ENCODE measurements at places on chromosomes 1 and 21. TPM values are rescaled to one million over a fixed set of nuclear protein-coding genes. Genes with fewer than 3 reads are reported as not detected.

DNA sequence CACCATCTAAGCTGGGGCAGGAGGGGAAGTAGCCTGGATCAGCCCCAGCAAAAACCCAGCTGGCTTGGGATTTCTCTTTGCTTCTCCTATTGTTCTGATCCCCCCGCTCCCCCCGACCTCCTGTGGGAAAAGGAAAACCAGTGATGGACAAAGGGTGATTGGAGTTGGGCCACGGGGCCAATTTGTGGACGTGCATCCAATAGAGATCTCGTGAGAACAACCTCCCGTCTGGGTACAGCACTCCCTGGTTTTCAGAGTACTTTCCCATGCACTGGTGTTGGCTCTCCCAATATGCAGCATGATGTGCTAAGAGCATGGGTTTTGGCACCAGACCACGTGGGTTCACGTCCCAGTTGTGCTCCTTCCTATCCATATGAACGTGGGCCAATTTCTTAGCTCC, 9.0 kb downstream of the BLACAT1 start:
- H3K27me3 ChIP-seq = peaks cover 4% of the 10 kb centered on the region
- H3K36me3 ChIP-seq = peaks cover 9% of the 10 kb centered on the region
- peaks cover 84% of the 10 kb centered on the region for H3K4me1 ChIP-seq
- no peak overlapping the region for H3K4me3 ChIP-seq
- no peak overlapping the region for H3K27ac ChIP-seq
- no peak for DNase-seq

GRCh38 chr1:204975568-204976235, 67.3 kb upstream of the CNTN2 start:
- H3K4me1 ChIP-seq = peaks cover 3% of the 10 kb centered on the region
- H3K27ac ChIP-seq = no peak overlapping the region

GRCh38 chr1:176206006-176206960, 803 bp downstream of the COP1 start:
- peak overlapping the region; percentile 93 for H3K27ac ChIP-seq
- DNase-seq = no peak
- H3K36me3 ChIP-seq = no peaks in the 10 kb centered on the region
- peak overlapping the region; percentile 92 for H3K4me3 ChIP-seq
- peaks cover 10% of the 10 kb centered on the region for H3K4me1 ChIP-seq

DNA sequence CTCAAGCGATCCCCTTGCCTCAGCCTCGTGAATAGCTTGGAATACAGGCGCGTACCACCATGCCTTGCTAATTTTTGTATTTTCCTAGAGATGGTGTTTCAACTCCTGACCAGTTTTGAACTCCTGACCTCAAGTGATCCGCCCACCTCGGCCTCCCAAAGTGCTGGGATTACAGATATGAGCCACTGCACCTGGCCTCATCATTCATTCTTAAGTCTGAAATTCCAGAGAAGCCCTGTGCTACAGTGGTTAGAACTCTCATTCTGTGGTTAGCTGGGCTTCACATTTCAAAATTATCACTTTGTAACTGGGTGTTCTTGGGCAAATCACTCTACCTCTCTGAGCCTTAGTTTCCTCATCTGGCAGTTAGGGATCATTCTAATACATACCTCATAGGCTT, 86.1 kb upstream of the POU3F1 start:
- peaks cover 47% of the 10 kb centered on the region for H3K27me3 ChIP-seq
- no peak overlapping the region for H3K4me3 ChIP-seq
- H3K4me1 ChIP-seq = peaks cover 32% of the 10 kb centered on the region
- no peaks in the 10 kb centered on the region for H3K36me3 ChIP-seq
- no peak overlapping the region for H3K27ac ChIP-seq

DNA sequence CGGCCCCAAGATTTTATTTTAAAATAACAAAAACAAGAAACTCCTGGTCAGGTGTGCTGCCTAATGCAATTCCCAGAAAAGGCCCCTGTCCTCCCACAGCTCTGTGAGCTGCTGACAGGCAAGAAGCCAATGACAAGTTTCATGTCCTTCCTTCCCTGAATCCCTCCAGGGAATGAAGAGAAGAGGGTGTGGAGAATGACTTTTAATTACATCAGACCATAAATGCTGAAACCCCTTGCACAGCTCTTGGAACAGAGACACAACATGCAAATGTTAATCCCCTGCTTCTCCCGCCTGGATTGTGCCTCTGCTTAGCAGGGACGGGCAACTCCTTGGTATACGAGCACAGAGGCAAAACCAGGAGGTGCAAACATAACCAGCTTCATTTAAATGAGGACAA, 228.1 kb upstream of the CAMK1G start:
- peaks cover 4% of the 10 kb centered on the region for H3K4me1 ChIP-seq
- no peak overlapping the region for H3K27ac ChIP-seq
- no peak overlapping the region for H3K4me3 ChIP-seq

DNA sequence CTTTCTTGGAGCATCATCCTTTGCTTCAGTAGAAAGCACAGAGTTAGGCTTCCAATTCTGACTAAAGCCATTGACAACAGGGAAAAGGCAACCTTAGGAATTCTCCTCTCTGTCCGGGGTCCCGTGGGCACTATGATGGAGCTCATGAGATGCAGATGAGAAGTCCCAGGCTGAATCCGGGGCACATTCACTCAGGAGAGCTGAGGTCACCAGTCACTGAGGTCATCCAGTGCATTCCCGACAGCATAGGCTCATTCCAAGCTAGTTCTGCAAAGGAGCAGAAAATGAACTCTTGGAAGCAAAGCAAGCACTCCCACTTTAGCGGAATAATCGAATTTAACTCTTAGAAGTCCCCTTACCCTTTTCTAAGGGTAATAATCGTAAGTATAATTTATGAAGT, 6.8 kb downstream of the CR1 start:
- no peaks in the 10 kb centered on the region for H3K4me1 ChIP-seq
- no peak for DNase-seq
- no peaks in the 10 kb centered on the region for H3K36me3 ChIP-seq

- H3K27ac ChIP-seq = no peak overlapping the region
- no peak for DNase-seq
- no peaks in the 10 kb centered on the region for H3K27me3 ChIP-seq
- peaks cover 5% of the 10 kb centered on the region for H3K4me1 ChIP-seq
- H3K4me3 ChIP-seq = no peak overlapping the region
- H3K36me3 ChIP-seq = no peaks in the 10 kb centered on the region
These were observed 50.4 kb upstream of the FMOD start for GRCh38 chr1:203401199-203401877.

DNA sequence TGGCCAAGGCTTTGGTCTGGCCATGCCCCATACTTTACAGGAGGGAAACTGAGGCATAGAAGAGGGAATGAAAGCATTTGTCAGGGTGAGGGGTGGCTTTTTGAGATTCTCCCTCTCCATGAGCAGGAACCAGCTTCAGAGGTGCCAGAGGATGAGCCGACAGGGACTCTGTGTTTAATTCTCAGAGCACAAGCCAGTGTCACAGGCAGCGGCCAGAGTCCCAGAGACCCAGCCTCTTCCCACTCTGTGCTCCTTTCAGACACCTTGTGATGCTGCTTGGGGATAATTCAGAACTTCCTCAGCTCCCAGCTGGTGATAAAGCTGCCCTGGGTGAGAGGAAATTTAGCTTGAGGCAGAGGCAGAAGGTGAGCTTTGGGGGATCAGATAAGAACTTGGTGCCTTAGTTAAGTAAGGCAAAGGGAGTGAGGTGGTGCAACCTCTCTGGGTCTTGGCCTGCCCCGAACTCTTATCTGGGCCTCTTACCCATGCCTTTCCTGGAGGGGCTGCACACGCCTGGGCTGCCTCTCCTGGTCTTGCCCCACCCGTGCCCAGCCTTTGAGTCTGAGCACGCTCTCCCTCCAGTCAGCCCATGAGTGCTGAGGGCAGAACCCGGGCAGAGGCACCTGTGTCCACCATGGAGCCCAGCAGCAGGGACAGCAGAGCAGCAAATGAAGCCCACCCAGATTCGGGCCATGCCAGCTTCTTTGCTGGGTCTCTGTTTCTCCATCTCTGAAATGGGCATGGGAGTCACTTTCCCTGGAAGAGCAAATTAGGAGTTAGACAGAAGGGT, 175.6 kb upstream of the C1orf174 start:
- no peaks in the 10 kb centered on the region for H3K27me3 ChIP-seq
- DNase-seq = no peak
- H3K4me3 ChIP-seq = no peak overlapping the region
- H3K4me1 ChIP-seq = peaks cover 26% of the 10 kb centered on the region
- no peaks in the 10 kb centered on the region for H3K36me3 ChIP-seq

DNA sequence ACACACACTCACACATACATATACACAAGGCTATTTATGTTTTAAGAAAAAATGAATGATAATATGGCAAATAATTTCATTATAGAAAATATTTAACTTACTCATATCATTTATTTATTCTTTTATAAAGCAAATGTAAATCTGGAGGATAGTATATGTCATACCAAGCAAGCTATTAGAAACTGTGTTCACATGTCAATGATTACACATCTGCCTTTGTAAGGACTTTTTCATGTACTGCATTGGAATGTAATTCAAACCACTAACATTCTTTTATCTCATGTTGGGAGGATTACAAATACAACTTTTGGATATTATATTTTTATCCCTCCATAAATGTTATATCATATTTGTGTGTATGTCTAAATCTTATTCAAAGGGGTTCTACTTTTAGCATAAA, 1887.4 kb downstream of the NCAM2 start:
- no peaks in the 10 kb centered on the region for H3K27me3 ChIP-seq
- H3K4me1 ChIP-seq = no peaks in the 10 kb centered on the region
- H3K27ac ChIP-seq = no peak overlapping the region
- H3K36me3 ChIP-seq = no peaks in the 10 kb centered on the region
- no peak for DNase-seq

DNA sequence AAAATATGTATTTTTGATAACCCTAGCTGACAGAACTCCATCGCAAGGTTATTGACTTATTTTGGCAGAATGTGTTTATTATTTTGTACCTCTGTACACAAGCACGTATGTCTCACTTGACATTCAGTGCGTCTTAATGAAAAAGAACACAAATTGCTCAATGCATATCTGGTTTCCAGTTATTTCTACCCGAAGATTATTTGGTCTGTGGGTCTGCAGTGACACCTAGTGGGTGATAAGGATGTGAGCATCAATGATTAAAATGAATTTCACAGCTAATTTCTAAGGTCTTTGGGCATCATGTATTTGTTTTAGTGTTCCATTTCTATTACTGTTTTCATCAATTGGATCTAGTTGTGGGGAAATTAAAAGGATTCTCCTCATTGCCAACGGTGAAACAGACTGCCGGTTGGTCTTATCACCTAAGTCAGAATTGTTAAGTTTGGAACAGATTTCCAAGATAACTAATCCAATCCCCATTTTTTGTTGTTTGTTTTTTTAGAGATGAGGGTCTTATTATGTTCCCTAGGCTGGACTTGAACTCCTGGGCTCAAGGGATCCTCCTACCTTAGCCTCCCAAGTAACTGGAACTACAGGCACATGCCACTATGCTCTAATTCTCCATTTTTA, 13.9 kb downstream of the DDX20 start:
- peaks cover 7% of the 10 kb centered on the region for H3K36me3 ChIP-seq
- no peaks in the 10 kb centered on the region for H3K27me3 ChIP-seq
- no peak overlapping the region for H3K27ac ChIP-seq
- no peak overlapping the region for H3K4me3 ChIP-seq
- H3K4me1 ChIP-seq = no peaks in the 10 kb centered on the region

- DNase-seq = no peak
- peaks cover 26% of the 10 kb centered on the region for H3K36me3 ChIP-seq
- peaks cover 3% of the 10 kb centered on the region for H3K27me3 ChIP-seq
- H3K4me3 ChIP-seq = no peak overlapping the region
These were observed 959 bp downstream of the AKR7A3 start for GRCh38 chr1:19287436-19288185.

GRCh38 chr1:67441183-67441582, 11.0 kb upstream of the SERBP1 start:
- H3K27ac ChIP-seq = no peak overlapping the region
- no peaks in the 10 kb centered on the region for H3K27me3 ChIP-seq
- no peaks in the 10 kb centered on the region for H3K4me1 ChIP-seq
- H3K36me3 ChIP-seq = no peaks in the 10 kb centered on the region

- no peaks in the 10 kb centered on the region for H3K4me1 ChIP-seq
- H3K36me3 ChIP-seq = no peaks in the 10 kb centered on the region
- no peak overlapping the region for H3K4me3 ChIP-seq
These were observed 125.9 kb downstream of the MAST2 start for GRCh38 chr1:45929257-45929687.

GRCh38 chr1:209607102-209607794, 23.7 kb downstream of the CAMK1G start:
- H3K36me3 ChIP-seq = peaks cover 23% of the 10 kb centered on the region
- H3K4me3 ChIP-seq = no peak overlapping the region
- no peaks in the 10 kb centered on the region for H3K4me1 ChIP-seq
- DNase-seq = no peak

DNA sequence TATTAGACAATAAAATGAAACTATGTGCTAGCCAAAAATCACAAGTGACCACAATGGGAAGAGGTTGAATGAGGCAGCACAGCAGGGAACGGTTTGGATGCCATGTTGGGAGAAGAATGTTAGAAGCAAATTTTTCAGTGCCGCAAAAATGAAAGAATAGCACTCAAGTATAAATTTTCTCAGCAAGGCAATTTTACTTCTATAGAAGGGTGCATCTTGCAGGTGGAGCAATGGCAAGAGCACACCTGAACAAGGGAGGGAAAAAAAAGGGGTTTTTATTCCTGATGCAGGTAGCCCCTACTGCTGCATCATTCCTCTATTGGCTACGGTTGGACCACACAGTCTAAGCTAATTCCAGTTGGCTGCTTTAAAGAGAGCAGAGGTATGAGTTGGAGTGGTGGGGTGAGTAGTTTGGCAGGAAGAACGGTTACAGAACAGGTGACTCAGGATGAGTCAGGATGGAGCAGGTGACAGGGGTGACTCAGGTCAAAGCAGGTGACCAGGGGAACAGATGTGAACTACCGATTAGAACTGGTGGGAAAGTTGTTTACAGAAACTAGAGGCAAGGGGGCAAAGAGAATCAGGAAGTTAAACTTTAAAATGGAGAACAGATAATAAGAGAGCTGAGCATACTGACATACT, 301.1 kb upstream of the NRIP1 start:
- no peaks in the 10 kb centered on the region for H3K36me3 ChIP-seq
- H3K4me1 ChIP-seq = no peaks in the 10 kb centered on the region
- no peak overlapping the region for H3K4me3 ChIP-seq

DNA sequence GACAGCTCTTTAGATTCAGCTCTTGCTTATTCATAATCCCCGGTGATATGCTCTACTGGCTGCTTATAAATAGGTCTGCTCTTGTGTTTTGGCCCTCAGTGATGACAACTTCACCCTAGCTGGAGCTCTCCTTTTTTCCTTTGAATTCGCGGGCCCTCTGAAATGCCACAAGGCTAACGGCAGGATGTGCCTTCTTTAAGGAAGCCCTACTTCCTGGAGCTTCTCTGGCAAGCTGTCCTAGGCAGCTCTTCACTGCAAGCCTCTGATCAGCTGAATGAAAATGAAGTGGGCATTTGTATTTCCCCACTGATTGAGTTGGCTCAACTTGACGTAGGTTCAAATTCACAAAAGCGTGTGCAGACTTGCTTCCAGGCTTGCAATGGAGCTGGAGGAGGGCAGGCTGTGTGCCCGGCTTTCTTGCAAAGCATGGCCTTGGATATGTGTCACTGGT, 22.2 kb downstream of the SGIP1 start:
- H3K27me3 ChIP-seq = no peaks in the 10 kb centered on the region
- H3K27ac ChIP-seq = peak overlapping the region; percentile 55
- H3K4me3 ChIP-seq = no peak overlapping the region
- peaks cover 8% of the 10 kb centered on the region for H3K4me1 ChIP-seq
- no peak for DNase-seq

GRCh38 chr1:224789311-224789710, 140.2 kb upstream of the DNAH14 start:
- H3K4me1 ChIP-seq = no peaks in the 10 kb centered on the region
- H3K36me3 ChIP-seq = no peaks in the 10 kb centered on the region
- H3K27me3 ChIP-seq = no peaks in the 10 kb centered on the region
- DNase-seq = no peak
- no peak overlapping the region for H3K4me3 ChIP-seq

TLCD4 gene
- 6.2 TPM for polyA plus RNA-seq

LRRN2 gene
- polyA plus RNA-seq = 53.1 TPM

CD52 gene
- 0.95 TPM for polyA plus RNA-seq

TNFRSF4 gene
- polyA plus RNA-seq = 1.2 TPM

MASP2 gene
- polyA plus RNA-seq = 4.7 TPM

FRRS1 gene
- polyA plus RNA-seq = 3.7 TPM

SGIP1 gene
- polyA plus RNA-seq = 38.8 TPM

NCAM2 gene
- 48.0 TPM for polyA plus RNA-seq
